HepG2 (cell line): ENCODE measurements at places on chromosomes 12 and 14.

DNA sequence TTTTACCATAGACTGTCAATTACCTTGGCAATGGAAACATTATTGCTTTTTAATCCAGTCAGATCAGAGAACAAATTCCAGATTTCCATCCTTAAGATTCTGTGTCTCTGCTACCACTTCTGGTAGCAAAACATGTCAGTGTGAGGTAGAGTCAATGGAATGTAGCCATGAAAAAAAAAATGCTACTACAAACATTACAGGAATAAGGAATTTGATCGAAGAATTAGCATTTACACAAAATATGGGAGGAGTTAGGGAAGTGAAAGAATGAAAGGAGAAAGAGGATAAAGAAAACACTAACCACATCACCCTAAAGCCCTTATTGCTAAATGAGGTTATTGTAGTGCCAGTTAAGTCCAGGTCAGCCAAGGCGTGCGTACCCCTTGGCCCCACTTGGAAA is 9.2 kb downstream of the MED21 start:
- DNase-seq = no peak

GRCh38 chr14:23562822-23563472 is 4.6 kb downstream of the AP1G2 start:
- DNase-seq = peak; percentile 74

DNA sequence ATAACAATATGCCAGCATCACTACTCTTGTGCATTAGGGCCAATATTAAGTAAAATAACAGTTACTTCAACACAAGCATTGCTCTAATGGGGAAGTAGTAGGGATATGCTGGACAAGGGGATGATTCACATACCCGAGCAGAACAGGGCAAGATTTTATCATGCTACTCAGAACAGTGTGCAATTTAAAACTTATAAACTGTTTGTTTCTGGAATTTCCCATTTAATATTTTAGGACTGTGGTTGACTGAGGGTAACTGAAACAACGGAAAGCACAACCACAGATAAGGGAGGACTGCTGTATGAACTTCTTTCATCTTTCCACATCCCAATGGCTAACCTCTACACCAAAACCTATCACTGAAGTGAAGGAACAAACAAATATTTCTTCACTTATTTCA is 36.8 kb downstream of the SARNP start:
- no peak for DNase-seq

DNA sequence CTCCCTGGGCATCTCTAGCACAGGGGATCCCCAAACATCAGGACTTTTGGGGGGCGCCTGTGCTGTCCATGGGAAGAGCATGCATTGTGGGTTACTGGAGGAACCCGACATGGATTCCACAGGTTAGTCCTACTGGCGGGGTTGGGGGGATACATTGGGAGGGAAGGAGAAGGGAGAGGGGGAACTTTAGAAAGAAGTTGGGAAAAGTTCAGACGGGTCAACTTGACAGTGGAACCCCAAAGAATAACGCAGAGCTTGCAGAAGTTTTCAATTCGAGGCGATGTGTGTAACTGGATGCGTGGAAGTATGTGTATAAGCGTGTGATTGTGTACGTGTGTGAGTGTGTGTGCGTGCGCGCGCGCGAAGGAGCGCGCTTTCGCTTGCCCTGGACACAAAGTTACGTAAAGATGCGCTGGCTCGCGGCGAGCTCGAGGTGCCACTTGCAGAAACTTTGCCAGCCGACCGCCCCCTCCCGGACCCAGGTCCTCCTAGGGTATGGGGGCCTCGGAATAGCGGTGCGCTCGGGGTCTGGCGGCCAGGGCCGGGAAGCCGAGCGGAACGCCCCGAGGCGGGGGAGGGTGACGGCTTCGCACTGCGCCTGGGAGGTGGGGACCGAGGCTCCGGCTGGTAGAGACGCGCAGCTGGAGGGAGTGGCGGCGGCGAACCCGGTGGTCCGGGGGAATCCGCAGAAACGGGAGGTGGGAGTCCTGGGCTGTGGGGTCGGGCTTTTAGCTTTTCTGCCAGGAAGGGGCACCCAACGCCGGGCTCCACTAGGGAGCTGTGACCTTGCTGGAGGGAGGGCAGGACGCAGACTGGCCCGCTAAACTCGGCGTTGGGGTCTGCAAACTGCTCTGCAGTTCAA is 669 bp downstream of the RFX4 start:
- DNase-seq = no peak

- no peak for DNase-seq
These were observed 15.0 kb downstream of the SSH1 start for GRCh38 chr12:108842361-108842760.

GRCh38 chr14:100875126-100875525 is 28.4 kb downstream of the RTL1 start:
- DNase-seq = no peak
